ENCODE measurements at places on chromosomes 3 and 15.

GRCh38 chr3:157226173-157226847 lies 66.4 kb upstream of the CCNL1 start:
- no peak for DNase-seq

GRCh38 chr3:32447865-32448400 lies 54.7 kb downstream of the CMTM6 start:
- DNase-seq = no peak

DNA sequence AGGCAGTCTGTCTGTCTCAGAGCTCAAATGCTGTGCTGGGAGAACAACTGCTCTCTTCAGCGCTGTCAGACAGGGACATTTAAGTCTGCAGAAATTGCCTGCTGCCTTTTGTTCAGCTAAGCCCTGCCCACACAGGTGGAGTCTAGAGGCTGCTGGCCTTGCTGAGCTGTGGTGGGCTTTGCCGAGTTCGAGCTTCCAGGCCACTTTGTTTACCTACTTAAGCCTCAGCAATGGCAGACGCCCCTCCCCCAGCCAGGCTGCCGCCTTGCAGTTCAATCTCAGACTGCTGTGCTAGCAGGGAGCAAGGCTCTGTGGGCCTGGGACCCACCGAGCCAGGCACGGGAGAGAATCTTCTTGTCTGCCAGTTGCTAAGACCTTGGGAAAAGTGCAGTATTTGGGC lies 25.0 kb upstream of the RPP14 start:
- no peak for DNase-seq

- DNase-seq = no peak
Measured at GRCh38 chr3:147412261-147412916, 3.2 kb downstream of the ZIC1 start.

- no peak for DNase-seq
Measured at GRCh38 chr15:98920091-98920880, 87.3 kb downstream of the PGPEP1L start.

GRCh38 chr3:125313060-125313635 lies 62.0 kb downstream of the ZNF148 start:
- no peak for DNase-seq

DNA sequence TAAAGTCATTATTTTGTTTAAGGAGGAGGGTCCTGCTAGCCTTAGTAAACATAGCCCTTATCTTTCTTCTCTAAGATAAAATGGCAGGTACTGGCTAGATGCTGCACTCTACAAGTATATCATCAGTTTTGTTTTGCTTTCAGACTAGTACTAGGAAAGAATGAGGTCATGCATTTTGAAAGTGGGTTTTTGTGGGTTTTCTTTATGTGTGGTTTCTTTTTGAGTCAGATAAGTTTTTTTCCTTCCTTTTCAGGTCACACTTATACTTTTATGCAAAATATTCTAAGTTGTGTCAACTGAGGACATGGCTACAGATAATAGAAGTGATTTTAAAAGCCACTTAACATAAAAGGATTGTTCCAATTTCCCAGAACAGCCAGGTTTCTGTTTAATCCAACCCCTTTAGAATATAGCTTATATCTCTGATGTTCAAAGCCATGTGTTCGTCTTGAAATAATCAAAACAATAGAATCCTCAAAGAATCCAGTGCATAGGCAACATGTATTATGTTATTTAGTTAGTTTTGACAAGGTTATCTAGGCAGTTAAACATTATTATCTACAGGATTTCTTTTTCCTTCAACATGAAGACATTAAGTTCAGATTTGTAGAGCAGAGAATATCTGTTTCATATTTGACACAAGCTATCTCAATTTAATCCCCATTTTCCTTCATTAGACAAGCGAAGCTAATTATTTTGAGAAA lies 406.2 kb downstream of the RBMS3 start:
- no peak for DNase-seq

- no peak for DNase-seq
Measured at GRCh38 chr3:105448338-105448982, 81.8 kb downstream of the ALCAM start.
